ENCODE measurements at places on chromosomes 2 and 18.

- no peak for DNase-seq
Measured at GRCh38 chr2:73762571-73762970, 17.3 kb downstream of the DUSP11 start.

DNA sequence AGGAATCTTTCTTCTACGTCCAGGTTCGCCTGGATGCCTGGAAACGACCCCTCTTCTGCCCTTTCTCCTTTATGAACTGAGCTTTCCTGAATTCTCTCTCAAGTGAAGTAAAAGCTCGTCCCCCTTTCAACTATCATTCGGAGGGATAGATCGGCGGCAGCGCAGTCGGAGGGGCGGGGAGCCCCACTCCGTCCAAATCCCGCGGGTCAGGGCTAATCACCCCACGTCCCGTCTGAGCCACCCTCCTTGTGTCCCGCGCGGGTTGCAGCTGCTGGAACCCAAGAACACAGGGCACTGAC is 367 bp downstream of the FBXO48 start:
- no peak for DNase-seq

- DNase-seq = no peak
Measured at GRCh38 chr2:121427187-121427689, 103.4 kb upstream of the RNU4ATAC start.

DNA sequence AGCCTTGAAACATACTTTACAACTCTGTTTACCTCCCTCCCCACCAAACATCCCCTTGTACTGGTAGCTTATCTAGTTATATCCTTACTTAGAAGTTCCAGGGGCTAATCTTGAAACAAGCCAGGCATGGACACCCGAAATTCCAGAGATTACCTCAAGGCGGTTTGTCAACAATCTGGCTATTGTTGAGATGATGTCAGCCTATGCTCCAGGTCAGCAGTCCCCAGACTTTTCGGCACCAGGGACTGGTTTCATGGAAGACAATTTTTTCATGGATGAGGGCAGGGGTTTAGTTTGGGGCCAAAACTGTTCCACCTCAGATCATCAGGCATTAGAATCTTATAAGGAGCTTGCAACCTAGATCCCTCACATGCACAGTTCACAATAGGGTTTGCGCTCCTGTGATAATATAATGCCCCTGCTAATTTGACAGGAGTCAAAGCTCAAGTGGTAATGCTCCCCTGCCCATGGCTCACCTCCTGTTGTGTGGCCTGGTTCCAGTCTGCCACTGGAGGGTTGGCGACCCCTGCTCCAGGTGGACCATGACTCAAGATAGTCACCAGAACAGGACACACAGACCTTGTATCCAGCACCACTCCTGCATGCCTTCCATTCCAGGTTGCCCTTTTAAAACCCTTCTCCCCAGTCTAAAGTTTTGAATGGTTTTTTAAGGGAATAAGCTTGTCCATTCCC is 171.2 kb downstream of the SPAG16 start:
- DNase-seq = no peak

GRCh38 chr18:7637269-7637668 is 70.2 kb downstream of the PTPRM start:
- DNase-seq = no peak

DNA sequence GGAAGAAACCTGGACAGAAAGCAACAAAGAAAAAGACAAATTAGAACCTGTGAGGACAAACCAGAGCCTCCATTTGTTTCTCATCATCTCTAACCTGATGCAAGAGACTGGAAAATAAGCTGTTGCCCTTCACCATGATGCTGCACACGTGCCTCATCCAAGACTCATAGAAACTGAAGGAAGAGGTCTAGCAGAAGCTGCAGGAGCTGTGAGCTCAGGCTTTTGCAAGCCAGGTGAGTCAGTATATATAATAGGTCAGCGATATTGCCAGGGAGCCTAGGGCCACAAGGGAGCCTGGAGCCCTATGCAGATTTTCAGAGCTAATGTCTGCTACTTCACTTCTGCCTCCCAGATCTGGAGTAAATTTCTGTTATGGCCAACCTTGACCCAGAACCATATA is 163.1 kb downstream of the LNPK start:
- no peak for DNase-seq

- DNase-seq = peak; percentile 83
Measured at GRCh38 chr2:172693037-172693436, 42.6 kb upstream of the RAPGEF4 start.

- no peak for DNase-seq
Measured at GRCh38 chr18:5534845-5535244, 9.0 kb downstream of the EPB41L3 start.

- DNase-seq = peak; percentile 62
Measured at GRCh38 chr2:45681675-45682074, 30.2 kb downstream of the PRKCE start.

GRCh38 chr2:38499548-38500282 is 103.0 kb downstream of the HNRNPLL start:
- DNase-seq = no peak

- no peak for DNase-seq
Measured at GRCh38 chr2:73072129-73072395, 550 bp upstream of the SFXN5 start.

GRCh38 chr18:41972067-41972925 is 17.3 kb downstream of the PIK3C3 start:
- DNase-seq = no peak
